ENCODE measurements at places on chromosomes 1 and 21.
A peak's percentile ranks its signal among the peaks of the same experiment; 100 is the strongest.

- DNase-seq: no peak
Observed at GRCh38 chr1:220928725-220929300, 49.6 kb downstream of the HLX start.

DNA sequence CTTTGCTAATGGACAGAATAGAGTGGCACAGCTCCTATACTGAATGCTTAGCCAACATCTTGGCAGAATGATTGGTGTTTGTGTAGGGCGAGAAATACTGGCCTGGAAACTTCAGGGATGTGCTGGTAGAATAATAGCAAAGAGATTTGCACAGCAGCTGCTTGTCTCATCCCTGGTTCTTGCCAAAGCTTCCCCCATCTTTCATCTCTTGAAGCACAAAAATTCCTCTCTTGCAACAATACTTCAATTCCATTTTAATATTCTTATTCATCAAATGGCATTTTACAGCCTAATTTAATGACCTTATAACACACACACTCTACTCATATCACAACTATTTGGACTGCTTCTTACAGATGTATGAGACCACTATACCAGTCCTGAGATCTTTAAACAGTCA is 37.7 kb downstream of the LHX8 start:
- DNase-seq: no peak

GRCh38 chr1:209634005-209634737 is 18.1 kb downstream of the LAMB3 start:
- no peak for DNase-seq

GRCh38 chr1:67784545-67785186 is 48.6 kb downstream of the GNG12 start:
- DNase-seq: no peak

- no peak for DNase-seq
Observed at GRCh38 chr1:240254778-240255291, 163.2 kb downstream of the FMN2 start.

- DNase-seq: peak; percentile 75
Observed at GRCh38 chr1:223706077-223706973, 6.0 kb upstream of the CAPN2 start.

- no peak for DNase-seq
Observed at GRCh38 chr1:229434641-229435051, 752 bp upstream of the ACTA1 start.

DNA sequence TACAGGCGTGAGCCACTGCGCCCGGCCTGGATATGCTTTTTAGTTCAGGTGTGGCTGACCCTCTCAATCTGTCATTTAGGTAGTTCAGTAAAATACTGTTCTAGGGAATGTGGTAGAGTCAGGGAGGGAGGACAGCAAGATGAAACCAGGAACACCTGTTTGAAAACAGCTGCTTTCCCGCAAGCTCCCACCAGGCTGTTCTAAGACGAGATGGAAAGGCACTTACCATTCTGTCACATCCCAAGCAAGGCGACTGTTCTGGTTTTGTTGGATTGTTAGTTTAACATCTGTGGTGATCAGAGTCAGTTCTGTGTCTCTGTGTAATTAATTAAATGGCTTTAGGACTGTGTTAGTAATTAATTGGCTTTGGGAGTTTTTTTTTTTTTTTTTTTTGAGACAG is 2.9 kb downstream of the CHAF1B start:
- DNase-seq: no peak

DNA sequence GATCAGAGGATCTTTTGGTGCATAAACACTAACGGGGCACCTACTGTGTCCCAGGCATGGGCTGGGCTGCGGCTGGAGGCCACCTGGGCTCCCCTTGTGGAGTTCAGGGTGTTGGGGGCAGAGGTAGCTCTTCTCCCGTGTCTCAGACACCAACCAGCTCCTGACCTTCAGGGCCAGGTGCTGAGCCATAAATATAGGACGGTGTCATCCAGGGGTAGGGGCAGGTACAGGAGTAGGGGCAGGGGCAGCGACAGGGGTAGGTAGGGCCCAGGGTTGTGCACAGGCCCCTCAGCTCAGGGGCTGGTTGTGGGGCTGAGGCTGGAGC is 18.0 kb upstream of the LRRC3 start:
- DNase-seq: no peak

DNA sequence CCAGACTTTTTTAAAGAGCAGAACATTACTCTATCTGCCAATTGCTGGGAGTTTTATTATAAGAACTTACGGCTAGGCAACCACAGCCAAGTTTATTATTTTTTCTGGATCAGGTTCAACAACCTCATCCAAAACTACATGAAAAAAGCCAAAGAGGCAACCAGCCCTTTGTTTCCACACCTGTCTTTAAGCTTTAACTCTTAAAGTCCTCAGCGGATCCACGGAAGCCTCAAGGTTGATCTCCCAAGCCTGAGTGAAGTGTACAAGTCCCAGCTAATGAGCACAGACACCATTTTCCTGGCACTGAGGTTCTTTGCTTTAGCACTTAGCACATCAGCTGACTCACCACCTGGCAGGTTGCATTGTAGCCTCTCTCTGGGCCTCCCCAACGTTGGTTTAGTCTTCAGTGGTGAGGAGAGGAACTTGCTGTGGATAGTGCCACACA is 143.1 kb downstream of the TGFBR3 start:
- no peak for DNase-seq

- DNase-seq: no peak
Observed at GRCh38 chr1:164662462-164662861, 103.5 kb downstream of the PBX1 start.
